ENCODE measurements at places on chromosomes 7 and 10.

GRCh38 chr7:135514856-135515255 is 5.0 kb upstream of the CNOT4 start:
- no peak for DNase-seq

GRCh38 chr10:67506083-67506756 is 189.8 kb downstream of the CTNNA3 start:
- no peak for DNase-seq

DNA sequence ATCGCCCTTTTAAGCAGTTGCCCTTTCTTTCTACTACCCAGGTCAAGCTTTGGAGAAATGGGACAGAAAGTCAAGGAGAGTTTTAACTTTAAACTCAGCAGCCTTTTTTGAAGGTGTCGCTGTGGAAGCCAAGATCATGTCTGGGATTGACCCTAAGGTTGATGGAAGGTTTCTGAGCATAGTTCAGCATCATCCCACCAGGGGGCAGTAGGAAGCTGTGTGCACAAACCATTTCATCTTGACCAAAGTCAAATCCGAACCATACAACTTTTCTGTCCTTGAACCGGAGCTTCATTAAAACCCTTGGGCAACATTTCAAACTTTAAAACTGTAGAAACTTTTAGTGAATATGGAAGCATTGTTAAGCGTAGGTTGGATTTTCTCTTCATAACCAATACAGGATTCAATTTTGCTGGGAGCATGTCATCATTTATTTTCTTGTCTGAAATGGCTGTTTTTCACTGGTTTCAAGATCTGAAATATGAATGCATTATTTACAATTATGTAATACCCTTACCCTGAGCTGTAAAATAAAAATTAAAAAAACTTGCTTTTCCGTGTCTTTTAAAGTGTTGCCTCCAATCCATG is 214.4 kb upstream of the KIAA1217 start:
- DNase-seq = peak; percentile 29

- DNase-seq = no peak
Observed at GRCh38 chr7:128456255-128456725, 612 bp downstream of the HILPDA start.

DNA sequence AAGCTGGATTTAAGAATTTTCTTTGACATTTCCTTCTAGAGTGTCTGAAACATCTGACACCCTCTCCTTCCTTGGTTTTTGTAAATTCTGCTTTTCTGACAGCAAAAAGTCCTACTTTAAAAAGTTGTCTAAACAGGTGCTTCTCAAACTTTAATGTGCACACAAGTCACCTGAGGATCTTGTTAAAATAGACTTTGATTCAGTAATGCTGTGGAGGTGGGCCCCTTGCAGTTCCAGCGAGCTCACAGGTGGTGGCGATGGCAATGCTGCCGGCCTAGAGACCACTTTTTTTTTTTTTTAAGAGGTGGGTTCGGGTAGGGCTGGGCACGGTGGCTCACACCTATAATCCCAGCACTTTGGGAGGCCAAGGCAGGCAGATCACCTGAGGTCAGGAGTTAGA is 77.1 kb downstream of the ABCC2 start:
- no peak for DNase-seq

GRCh38 chr10:69087590-69088470 is at the start of gene SRGN:
SRGN (plus strand) TSS chr10:69088103; CDS start chr10:69088158, 55 bp downstream.
- no peak for DNase-seq

DNA sequence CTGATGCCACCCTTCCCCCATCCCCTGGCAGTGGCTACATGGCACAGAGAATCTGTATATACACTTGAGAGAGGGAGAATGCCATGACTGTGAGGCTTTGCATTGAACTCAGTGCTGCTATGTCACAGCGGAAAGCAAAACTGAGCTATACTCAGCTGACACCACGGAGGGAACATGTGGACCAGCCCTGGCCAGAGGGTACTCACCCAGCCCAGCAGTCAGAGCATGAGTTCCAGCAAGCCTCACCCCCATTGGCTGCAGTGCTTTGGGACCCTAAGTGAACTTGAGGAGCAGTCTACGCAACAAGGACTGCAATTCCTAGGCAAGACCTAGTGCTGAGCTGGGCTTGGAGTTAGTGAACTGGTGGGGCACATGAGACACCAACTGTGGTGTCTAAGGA is 10.3 kb upstream of the AOC1 start:
- DNase-seq = no peak

GRCh38 chr10:97138174-97138573 is 47.6 kb downstream of the SLIT1 start:
- no peak for DNase-seq

DNA sequence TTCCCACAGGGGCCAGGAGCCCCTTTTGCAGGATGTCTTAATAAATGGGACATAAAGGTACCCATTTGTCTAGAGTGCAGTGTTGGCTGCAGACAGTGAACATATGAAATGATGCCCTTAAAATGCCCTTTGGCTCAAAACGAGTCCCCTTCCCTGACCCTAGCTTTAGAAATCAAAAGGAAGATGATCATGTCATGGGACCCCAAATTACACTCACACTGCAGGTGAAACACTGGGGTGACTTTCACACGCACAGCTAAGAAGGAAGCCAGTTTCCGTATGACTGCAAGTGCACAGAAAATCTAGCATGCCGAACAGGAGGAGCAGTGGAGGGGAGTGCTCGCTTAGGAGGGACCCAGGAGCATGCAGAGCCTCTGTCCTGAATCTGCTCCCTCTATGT is 154.5 kb upstream of the KLF14 start:
- no peak for DNase-seq

GRCh38 chr7:33388332-33388731 is 259.0 kb downstream of the BBS9 start:
- no peak for DNase-seq

GRCh38 chr7:93409324-93409723 is 165.2 kb downstream of the CALCR start:
- no peak for DNase-seq

Measured in NCI-H1694 treated with DMSO at 0.1 percent for 48 hours (cell line).